Ecto neural progenitor cell (in vitro differentiated cells): ENCODE measurements at places on chromosomes 11 and 22.

GRCh38 chr22:24926849-24927579 is 19.5 kb downstream of the LHFPL7 start:
- DNase-seq, result no peak

DNA sequence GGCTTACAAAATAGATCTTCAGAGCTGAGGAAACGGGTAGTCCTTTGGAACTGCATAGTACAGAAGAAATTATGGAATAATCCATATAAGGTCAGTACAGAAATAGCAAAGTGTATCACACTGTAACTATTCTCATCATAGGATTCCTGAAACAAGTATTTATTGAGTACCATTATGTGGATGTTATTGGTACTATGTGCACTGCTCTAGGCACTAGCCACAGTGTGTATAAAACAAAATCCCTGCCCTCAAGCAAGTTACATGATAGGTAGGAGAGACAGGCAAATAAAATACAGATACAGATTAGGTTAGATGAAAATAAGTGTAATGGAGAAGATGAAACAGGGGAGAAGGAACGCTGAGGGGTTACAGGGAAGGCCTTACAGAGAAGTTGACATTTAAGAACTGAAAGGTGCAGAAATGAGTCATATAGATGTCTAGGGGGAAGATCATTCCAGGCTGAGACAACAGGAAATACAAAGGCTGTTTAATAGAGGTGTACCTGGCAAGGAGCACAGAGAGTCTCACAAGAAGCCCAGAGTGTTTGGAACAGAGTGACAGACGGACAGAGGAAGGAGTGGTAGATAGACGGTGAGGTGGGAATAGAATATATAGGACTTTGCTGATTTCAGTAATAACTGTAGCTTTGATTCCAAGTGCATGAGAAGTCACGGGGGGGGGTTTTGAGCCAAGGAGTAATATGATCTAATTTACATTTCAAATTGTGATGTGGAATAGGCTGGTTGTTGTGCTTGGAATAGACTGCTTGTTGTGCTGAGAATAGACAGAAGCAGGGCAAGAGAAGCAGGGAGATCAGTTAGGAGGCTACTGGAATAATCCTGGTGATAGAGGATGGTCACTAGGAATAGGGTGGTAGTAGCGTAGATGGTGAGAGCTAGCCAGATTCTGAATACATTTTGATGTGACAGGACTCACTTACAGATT is 13.7 kb downstream of the RNF141 start:
- no peak for DNase-seq

DNA sequence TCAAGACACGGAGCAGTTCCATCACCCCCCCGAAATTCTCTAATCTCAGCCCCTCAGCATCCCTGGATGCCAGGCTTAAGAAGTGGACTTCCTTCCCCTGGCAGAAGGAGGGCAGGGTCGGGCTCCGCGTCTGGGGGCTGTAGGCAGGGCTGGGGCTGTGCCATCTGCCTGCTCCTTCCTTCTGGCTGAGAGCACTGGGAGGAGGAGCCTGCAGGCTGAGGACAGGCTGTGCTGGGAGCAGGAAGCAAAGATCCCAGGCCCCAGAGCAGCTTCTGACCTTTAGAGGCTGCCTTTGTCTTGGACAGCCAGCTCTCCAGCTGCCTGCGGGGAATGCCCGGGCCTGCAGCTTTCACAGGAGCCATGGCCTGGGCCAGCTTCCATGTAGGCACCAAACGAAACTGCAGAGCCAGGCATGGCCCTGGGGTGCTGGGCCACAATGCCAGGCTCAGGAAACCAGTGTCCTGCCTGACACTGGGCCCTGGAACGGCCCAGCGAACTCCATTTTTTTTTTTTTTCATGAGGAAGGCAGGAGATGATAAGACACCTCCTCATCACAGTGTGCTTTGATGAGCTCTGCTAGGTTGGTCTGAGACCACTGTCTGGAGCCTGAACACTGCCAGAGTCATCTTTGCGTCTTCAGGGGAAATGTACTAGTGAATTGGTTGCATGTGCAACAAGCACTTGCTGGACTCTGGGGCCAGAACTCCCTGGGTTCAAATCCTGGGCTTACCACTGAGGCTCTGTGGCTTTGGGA is 67.9 kb downstream of the MCM5 start:
- peak; percentile 72 for DNase-seq

DNA sequence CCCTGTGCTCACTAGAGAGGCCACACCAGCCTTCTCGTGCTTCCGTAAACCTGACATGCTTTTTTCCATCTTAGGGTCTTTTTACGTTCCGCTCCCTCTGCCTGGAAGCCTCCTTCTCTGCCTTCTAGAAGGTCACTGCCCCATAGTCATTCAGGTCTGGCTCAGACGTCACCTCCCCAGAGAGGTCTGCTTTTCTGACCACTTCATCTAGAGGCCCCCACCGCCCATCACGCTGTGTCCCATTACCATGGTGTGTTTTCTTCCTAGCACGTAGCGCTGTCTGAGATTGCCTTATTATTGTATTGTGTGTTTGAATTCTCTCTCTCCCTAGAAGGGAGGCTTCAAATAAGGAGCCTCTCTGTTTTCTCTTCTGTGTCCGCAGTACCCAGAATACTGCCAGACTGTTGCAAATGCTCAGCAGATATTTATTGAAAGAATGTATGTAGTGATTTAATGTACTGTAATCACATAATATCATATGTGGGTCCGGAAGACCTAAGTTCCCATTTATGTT is 10.0 kb downstream of the TAB1 start:
- no peak for DNase-seq

DNA sequence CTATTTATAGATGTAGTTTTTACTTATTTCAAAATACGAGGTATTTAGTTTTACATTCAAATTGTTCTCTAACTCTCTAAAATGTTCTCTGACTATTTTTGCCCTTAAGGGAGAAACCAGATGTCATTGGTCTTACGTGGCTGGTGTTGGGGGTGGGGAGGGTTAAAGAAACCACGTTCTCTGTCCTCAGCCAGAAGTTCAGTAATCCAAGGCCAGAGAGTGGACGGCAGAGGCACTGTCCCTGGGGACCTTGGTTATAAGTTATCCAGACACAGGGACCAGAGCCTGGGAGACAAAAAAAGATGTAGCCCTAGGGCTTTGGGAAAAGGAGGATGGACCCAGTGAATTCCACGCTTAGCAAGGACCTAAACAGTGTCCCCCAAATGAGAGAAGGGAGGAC is 706 bp upstream of the OR51E1 start:
- no peak for DNase-seq

DNA sequence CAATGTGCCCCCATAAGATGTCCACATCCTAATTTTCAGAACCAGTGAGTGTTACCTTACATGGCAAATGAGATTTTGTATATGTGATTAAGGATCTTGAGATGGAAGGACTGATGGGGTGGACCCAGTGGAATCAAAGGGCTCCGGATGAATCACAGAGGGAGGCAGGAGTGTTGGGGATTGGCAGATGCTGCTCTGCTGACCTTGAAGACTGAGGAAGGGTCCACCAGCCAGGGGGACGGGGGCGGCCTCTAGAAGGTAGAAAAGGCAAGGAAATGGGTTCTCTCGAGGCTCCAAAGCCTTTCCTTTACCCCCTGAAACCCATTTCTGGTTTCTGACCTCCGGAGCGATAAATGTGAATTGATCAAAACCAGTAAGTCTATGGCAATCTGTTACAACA is 18.8 kb downstream of the TMEM218 start:
- DNase-seq, result no peak

- no peak for DNase-seq
Measured at GRCh38 chr11:96015906-96016565, 92.1 kb upstream of the MTMR2 start.

GRCh38 chr11:17036666-17037658 is 22.7 kb upstream of the PLEKHA7 start:
- no peak for DNase-seq

- no peak for DNase-seq
Measured at GRCh38 chr22:40593460-40594273, 42.9 kb downstream of the MRTFA start.

GRCh38 chr11:94588366-94588942 is 21.3 kb downstream of the PIWIL4 start:
- DNase-seq, result no peak

- no peak for DNase-seq
Measured at GRCh38 chr11:115276191-115276590, 228.0 kb downstream of the CADM1 start.

- DNase-seq, result no peak
Measured at GRCh38 chr11:42770444-42771065, 541.2 kb upstream of the API5 start.

DNA sequence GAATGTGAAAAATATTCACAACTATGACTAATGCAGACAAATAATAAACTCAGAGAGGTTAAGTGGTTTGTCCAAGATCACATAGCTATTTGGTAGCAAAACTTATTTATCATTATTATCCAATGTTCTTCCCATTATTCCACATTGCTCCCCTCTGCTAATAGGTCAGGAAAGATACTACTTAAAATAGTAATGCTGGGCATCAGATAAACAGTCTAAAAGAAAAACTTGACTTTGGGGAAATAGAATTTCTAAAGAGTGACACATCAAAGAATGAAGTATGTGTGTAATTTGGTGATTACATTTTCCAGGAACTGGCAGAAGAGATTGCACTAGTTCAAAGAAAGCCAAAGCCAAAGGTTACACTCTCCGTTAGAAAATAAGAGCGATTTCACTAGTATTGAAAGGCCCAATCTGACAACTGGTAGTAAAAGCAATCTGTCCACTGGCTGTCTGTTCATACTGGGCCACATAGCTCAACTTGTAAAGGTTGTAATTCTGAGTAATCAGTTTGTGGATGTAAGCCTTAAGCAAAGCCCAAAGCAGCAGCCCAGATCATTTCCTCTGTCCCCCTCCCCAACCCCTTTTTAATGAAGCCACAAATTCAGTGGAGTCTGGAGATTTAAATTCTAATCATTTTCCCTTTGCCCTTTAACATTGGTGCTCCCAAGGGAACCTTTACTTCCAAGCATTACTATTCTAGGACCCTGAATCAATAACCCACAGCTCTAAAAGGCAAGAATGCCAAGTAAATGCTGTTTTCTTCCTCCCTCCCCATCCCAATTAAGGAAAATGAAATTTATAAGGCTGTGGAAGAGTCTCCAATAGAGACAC is 283.5 kb downstream of the TTC28 start:
- DNase-seq, result no peak

DNA sequence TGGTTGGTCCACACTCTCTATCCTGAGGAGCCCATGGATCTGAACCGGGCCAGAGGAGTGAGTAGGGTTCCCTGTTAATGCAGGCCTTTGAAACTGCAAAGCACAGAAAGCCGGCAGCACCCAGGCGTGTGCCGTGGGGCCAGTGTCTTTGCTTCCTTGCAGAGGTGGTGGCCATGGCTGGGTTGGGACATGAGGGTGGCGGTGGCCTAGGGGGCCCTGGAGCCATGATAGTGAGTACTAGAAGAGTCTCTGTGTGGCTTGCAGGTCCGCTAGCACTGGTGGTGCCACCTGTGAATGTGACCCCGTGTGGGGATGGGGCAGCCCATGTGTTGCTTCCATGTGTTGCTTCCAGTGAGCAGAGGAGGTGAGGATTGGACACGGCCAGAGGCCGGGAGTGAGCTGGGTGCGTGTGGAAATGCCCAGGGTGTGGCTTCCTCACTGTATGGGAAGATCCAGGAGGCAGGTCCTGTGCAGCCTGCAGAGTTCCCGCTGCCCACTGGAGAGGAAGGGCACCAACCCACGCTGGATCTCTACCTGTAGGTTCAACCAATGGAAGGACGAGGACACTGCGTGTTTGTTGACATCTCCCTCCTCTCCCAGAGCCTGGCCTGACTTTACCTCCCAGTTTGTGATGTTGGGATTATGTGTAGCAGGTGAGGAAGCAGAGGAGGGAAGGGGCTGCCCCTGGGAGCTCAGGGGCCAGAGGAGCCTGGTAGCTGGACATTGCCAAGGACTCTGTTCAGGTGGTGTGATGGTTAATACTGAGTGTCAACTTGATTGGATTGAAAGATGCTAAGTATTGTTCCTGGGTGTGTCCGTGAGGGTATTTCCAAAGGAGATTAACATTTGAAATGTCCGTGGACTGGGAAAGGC is 796.6 kb downstream of the TBC1D22A start:
- DNase-seq, result no peak

DNA sequence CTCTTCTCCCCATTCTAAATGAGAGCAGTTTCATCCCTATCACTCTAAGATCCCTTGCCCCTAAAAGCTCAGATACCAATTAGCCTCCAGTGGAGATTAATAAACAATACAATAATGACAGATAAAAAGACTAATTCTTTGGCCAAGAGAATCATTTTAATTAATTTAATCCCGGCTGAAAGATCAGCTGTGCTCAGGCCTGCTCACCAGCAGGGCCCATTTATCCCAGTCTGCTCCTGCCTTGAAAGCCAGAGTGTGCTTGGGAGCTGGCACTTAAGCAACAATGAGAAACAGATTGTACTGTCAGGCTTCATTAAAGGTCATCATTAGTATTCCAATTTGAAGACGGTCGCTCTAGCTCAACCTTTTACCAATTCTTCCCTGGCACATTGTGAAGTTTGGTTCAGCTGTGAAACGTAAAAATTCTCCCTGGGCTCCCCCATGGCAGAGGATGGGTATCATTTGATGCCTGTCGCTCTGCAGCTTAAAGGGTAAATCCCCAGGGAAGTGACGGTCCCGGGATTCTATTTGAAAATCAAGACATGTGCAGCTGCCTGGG is 36.1 kb upstream of the HTATIP2 start:
- DNase-seq, result no peak

DNA sequence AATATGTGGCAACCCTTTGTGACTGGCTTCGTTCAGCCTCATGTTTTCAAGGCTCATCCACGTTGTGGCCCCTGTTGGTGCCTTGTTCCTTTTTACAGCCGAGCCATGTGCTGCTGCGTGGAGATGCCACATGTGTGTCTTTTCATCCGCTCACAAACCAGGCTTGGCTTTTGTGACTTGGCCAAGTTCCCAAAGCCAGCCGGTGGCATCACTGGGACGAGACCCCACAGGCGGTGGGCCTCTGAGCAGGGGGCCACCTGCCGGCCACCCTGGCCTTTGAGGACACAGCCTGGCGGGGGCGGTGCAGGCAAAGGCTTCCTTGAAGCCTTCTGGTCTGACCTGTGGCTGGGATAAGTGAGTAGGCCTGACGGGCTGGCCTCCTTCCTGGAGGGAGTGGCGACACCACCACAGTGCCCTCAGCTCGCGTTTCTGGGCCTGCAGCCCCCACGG is 10.5 kb downstream of the GRK2 start:
- DNase-seq, result no peak

DNA sequence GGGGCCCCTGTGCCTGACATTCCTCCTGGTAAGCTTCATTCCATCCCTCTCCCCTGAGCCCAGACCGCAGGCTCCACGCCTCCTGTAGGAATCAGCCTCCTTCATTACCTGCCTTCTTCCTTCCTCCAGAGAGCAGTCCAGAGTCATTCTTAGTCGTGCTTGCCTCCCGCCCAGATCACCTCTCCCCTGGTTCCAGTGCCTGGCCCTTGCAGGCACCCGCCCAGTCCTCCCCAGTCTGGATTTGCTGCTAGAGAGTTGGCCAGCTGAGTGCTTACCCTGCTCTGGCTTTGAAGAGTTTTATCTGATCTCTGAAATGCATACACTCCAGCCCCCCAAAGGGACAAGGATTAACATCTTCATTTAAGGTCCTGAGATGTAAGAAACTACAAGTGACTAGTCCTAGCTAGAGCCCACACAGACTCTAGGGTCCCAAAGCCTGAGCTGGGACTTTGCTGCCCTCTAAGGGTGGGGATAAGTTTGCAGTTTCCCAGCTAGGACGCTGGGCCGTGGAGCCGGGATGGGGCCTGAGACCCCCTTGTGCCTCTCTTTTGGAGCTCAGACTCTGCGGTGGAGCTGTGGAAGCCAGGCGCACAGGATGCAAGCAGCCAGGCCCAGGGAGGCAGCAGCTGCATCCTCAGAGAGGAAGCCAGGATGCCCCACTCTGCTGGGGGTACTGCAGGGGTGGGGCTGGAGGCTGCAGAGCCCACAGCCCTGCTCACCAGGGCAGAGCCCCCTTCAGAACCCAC is 1.6 kb downstream of the NR1H3 start:
- DNase-seq, result peak; percentile 76

- DNase-seq, result no peak
Measured at GRCh38 chr11:33687733-33688479, 12.7 kb downstream of the C11orf91 start.
